CD4-positive, alpha-beta T cell treated with Interferon gamma for 1 hour (primary cell): ENCODE measurements at places on chromosomes 11 and 22.

DNA sequence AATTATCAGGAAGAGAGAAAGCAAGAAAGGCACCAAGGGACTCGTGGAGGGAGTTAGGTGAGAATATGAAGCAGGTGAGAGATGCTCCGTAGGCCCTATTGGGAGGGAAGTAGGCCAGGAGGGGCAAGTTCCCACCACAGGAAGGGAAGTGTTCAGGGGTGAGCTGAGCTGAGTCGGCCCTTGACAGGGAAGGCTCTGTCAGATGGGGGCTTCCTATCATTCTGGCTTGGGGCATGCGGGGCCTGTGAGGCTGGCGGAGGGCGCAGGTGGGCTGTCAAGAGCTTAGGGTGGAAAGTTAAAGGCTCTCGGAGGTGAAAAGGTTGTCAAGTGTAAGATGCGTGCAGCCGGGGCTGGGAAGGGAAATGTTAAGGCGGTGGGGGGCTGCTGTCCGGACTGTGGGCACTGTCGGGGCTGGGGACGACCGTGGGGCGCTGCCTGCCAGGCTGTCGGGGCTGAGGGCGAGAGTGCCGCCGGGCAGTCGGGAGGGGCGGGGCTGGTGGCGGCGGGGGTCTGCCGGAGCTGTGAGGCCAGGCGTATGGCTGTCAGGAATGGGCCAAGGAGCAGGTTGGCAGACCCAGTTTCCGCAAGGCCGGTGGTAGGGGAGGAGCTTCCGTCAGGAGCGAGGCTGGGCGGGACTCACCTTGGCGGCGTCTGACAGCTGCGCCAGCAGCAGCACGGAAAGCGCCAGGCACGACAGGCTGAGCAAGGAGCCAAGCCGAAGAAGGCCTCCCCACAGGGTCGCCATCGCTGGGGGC lies 496 bp downstream of the TMEM9B start:
- DNase-seq, result peak; percentile 75

GRCh38 chr11:86021377-86021776 lies 47.5 kb downstream of the PICALM start:
- DNase-seq, result no peak

GRCh38 chr11:108732395-108732794 lies 67.5 kb downstream of the DDX10 start:
- DNase-seq, result no peak

DNA sequence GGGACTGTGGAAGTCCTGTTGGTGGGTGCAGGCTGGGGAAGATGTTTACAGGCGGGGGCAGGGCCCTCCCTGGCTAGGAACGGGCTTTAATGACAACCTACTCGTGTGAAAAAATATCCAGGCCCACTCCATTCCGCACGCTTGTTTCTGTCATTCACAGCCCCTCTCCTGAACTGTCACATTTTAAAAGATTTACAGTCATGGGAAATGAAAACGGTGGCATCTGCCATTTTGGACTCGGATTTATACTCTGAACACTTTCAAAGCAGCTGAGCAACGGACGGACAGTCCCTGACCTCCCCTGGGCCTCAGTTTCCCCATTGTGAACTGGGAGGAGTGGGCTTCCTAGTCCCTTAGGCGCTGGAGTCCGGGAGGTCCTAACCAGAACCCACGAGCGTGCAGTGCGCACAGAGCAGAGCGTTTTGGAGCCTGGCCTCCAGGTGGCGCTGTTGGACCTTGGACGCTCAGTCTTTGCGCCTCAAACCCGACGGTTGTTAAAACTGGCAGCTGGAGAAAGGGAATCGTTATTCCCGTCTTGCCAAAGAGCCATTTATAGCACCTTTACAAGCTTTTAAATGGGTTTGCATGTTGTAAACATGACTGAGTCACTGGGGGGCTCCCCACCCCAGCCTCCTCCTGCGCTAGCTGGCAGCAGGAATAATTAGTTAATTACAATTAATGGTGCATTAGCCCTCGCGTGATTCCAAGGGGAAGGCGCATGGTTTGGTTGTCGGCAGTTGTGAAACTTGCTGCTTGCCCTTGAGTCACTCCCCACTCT lies 75.3 kb downstream of the FBLN1 start:
- peak; percentile 56 for DNase-seq

GRCh38 chr22:42066126-42066761 lies 4.4 kb downstream of the NAGA start:
- DNase-seq, result no peak

GRCh38 chr11:9120664-9121468 lies 29.5 kb upstream of the SCUBE2 start:
- DNase-seq, result no peak

- DNase-seq, result no peak
Measured at GRCh38 chr11:3903207-3903896, 47.9 kb downstream of the STIM1 start.

DNA sequence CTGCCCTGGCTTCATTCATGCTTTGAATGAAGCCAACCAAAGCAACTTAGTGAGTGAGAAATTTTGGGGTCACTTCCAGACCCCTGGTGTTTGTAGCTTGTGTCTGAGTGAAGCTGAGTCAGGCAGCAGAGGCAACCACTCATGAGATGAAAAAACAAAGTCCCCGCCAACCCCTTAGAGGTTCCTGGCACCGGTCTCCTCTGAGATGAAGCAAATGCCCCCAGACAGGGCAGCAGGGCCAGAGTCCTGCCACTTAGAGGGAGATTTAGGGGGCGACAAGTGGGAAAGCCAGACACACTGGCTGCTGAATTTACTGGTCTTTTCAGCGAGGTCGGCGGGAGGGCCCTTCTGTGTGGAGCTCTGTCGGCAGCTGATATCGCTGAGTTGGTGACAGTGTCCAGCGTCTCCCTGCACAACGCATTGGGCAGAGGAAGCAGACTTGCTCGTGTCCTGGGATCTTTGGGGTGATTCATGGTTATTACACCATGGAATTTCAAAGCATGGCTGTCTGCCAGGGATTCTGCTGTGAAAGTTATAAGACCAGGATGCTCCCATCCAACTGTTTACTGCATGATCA lies 482.6 kb downstream of the MIAT start:
- DNase-seq, result no peak

DNA sequence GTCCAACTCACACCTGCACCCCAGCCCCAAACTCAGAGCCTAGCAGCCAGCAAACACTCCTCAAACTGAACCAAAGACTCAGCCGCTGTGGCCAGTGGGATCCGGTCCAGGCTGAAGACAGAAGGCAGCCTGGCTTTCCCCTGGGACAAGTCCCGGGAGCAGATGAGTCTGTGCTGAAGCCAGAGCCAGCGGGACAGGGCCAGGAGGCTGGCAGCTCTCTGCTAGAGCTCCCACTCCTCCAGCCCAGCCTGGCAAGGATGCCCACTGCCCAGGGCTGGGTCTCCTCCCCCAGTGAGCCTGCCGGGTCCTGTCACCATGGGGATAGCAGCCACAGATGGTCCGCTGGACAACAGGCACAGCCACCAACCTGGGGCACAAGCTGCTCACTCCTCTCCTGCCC lies 42.9 kb upstream of the PRR5 start:
- DNase-seq, result no peak

GRCh38 chr11:113562981-113563461 lies 87.8 kb upstream of the DRD2 start:
- DNase-seq, result no peak

DNA sequence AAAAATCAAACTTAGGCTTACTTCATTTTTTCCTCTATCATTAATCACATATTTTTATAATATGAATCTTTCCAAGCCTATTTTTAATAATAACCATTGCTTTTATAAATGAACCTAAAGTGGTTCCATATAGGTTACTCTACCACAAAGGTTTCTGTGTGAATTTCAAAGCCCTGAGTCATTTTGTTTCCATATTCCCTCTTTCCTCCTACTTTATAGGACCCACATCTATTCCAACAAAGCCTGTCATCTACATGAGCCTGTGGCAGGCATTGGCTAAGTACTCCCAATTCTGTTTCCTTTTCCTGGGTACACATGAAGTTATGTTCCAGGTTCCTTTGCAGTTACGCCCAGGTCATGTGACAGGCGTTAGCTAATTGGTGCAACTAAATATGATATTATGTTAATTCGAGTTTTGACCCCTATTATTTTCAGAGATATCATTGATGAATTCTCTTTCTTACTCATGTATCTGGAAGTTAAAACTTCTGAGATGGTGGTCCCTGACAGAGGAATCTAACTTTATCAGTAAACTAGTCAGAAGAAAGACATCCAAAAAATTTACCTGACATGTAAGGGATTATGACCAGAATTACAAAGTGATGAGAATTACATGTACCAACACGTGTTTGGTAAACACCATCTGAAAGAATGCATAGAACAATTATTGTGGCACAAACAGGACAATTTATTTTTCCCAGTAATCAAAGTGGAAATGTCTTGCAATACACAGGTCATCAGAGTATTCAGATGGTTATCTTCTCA lies 1264.0 kb upstream of the CNTN5 start:
- no peak for DNase-seq

GRCh38 chr22:25536589-25536988 lies 27.9 kb upstream of the GRK3 start:
- no peak for DNase-seq

GRCh38 chr22:23845265-23846080 lies 6.7 kb upstream of the DERL3 start:
- no peak for DNase-seq

DNA sequence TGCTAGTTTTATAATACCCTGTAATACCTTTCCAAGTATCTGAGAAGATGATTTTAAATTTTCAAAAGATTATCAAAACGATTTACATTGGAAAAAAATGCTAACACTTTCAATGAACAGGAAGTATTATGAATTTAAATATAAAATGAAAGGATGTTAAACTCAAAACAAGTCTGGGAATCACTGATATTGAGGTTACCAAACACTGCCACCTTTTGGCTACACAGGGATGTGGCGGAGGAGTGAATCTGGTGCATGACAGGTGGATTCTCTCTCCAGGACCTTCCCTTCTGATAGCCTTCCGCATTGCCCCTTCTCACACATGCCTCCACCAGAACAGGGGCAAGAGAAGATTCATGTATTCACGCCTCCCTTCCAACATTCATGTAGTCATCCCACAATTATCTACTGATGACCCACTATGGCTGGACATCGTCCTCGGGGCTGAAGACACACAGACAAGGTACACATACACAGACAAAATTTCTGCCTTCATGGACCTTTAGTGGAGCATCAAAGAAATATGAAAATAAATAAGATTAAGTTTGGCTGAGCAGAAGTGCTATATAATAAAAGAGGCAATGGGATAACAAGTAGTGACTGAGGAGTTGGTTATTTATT lies 34.7 kb downstream of the ATG16L2 start:
- peak; percentile 40 for DNase-seq

DNA sequence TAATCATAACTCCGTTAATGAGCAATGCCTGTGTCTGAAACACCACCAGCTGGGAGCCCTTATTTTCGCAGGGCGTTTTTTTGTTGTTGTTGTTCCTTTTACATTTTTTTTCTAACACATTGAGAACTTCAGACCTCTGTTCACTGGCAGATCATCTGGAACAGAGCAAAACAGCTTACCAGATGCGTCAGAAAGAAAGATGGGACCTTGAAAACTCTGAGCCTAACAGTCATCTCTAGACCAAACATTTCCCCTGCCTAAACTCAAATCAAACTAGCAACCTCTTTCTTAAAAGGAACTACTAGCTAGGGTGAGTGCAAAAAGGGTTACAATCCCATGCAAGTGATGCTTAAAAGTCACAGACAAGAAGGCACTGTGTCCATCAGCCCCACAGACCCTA lies 93.2 kb downstream of the PLEKHA7 start:
- no peak for DNase-seq

DNA sequence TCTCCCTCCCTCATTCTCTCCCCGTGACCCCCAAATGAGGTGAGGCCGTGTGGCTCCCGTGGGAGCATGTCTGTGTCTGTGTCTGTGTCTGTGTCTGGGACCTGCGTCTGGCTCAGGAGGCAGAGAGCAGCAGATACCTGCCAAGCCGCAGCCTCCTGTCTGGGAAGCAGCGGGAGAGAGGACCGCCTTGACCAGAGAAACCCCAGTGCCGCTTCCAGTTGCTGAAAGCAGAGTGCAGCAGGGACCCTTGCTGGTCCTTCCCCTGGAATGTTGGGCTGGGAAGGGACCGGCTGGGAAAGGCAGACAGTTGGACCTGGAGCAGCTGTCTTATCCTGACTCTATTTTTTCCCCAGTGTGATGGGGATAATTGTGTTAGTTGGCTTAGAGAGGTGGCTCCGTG lies 525 bp downstream of the CSDC2 start:
- DNase-seq, result no peak
